Dermis lymphatic vessel endothelial cell (primary cell): ENCODE measurements at places on chromosomes 12 and 14. TPM values are rescaled to one million over a fixed set of nuclear protein-coding genes. Genes with fewer than 3 reads are reported as not detected.

Gene BBOF1
- total RNA-seq, result 0.98 and 1.3 TPM in 2 replicates

Gene CCDC177
- not detected in 2 replicates for total RNA-seq

Gene PMEL
- 0.60 and 0.76 TPM in 2 replicates for total RNA-seq

Gene SRP54
- total RNA-seq, result 56.1 and 63.9 TPM in 2 replicates

Gene BEST3
- total RNA-seq, result 0.11 TPM in 1 of 2 replicates, not detected in the other

Gene ERGIC2
- total RNA-seq, result 32.2 and 35.3 TPM in 2 replicates

Gene TMPRSS12
- not detected in 2 replicates for total RNA-seq

Gene AVPR1A
- under 0.01 TPM in 1 of 2 replicates, not detected in the other for total RNA-seq

Gene WNT5B
- 0.17 and 2.7 TPM in 2 replicates for total RNA-seq

Gene CLEC2B
- total RNA-seq, result 45.6 and 83.1 TPM in 2 replicates

Gene NUBPL
- total RNA-seq, result 3.6 and 5.8 TPM in 2 replicates

Gene SLC10A1
- total RNA-seq, result not detected in 2 replicates

Gene RPGRIP1
- total RNA-seq, result 0.33 and 0.69 TPM in 2 replicates

Gene ABCD2
- total RNA-seq, result not detected in 2 replicates

Gene HEATR5A
- total RNA-seq, result 31.5 and 34.5 TPM in 2 replicates

Gene IFT43
- total RNA-seq, result 26.6 and 29.3 TPM in 2 replicates

Gene MDM2
- 95.8 and 184 TPM in 2 replicates for total RNA-seq

Gene PZP
- total RNA-seq, result 0.09 and 0.11 TPM in 2 replicates

Gene SOX5
- total RNA-seq, result 0.09 and 0.11 TPM in 2 replicates

Gene MMP17
- 7.9 and 10.5 TPM in 2 replicates for total RNA-seq

Gene SYCP3
- 0.11 and 0.17 TPM in 2 replicates for total RNA-seq

Gene VRTN
- not detected in 2 replicates for total RNA-seq

Gene RNF212B
- total RNA-seq, result not detected in 2 replicates

Gene TRPV4
- 1.5 TPM in 2 replicates for total RNA-seq

Gene ESRRB
- total RNA-seq, result not detected in 2 replicates

Gene LRRK2
- total RNA-seq, result under 0.01 and 0.52 TPM in 2 replicates

Gene RIMBP2
- not detected in 2 replicates for total RNA-seq
